ENCODE measurements at places on chromosomes 5 and 9.
A peak's percentile ranks its signal among the peaks of the same experiment; 100 is the strongest.

DNA sequence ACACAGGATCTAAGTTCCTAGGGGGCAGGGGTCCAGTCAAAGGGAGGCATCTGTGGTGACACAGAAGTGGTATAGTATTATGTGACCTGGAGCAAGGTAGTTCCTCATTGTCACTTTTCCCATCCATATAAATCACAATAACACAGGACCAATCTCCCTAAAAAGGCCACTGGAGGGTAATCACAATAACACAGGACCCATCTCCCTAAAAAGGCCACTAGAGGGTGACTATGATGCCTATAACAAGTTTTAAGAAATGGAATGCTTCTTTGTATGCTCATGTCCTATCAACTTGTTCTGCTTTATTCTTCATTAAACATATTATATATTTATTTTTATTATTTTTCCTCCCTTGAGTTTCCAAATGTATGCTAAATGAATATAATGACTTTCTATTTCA is 254.6 kb downstream of the ASTN2 start:
- no peak for DNase-seq

DNA sequence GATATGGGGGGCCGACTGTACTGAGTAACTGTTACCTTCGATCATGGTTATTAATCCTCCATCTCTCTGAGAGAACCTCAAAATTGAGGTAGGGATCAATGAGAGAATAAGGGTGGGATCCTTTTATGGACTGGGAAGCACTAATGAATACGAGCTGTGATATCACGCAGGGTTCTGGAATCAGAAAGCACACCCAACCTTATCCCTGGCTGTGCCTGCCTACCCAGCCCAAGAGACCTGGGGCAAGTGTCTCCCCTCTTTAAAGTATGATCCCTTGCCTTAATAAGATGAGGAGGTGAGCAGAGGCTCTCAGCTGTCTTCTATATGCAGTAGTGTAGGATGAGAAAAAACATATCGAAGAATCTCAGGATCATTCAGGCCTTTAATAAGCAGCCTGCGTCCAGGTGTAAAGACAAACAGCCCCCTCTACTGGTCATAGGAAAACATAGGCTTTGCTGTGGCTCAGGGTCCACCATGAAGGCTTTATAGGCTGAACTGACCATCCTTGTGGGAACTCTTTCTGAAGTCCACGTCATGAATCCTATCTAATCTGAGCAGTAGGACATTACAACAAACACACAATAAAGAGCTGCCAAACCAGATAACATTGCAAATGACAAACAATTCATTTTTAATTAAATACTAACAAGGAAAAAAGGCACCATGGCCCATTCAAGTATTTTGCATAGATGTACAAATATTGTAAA is 16.8 kb downstream of the NIPAL4 start:
- no peak for DNase-seq

DNA sequence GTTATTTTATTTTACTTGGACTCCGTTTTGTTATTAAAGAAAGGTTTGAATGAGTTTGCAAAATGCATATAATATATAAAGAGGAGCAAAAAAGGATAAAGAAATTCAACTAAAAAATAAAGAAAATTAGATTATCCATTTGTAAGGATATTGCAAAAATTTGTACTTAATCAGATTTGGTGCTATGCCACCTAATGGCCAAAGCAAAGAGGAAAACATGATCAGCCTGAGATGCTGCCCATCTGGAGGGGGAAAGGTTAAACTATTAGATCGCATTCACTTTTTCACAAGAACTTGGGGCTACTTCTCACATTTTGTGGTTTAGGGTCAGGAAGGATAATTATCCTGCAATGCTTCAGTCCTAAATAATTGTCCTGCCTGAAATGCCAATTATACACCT is 350.6 kb downstream of the MLLT3 start:
- DNase-seq: no peak

- DNase-seq: peak; percentile 46
Measured at GRCh38 chr5:157431544-157432200, 28.3 kb upstream of the NIPAL4 start.

- DNase-seq: no peak
Measured at GRCh38 chr5:3845230-3845629, 249.6 kb downstream of the IRX1 start.

DNA sequence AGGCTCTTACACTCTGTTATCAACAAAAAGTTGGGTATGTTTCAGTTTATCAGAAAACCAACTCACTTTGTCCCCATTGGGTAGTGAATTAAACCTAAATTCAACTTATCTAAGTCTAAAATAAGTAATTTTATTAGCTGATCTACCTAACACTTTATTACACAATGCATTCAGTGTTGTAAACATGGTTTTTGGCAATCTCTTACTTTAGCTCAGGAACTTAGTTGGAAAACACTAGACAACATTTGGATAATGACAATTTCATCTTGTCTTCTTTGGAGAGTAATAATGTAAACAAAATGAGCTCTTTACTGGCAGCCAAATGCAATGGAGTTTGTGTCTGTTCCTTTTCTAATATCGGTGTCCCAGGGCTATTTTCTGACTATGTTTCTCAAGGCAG is 33.0 kb downstream of the FGF10 start:
- no peak for DNase-seq

- DNase-seq: no peak
Measured at GRCh38 chr5:149260761-149261160, 10.9 kb upstream of the AFAP1L1 start.

DNA sequence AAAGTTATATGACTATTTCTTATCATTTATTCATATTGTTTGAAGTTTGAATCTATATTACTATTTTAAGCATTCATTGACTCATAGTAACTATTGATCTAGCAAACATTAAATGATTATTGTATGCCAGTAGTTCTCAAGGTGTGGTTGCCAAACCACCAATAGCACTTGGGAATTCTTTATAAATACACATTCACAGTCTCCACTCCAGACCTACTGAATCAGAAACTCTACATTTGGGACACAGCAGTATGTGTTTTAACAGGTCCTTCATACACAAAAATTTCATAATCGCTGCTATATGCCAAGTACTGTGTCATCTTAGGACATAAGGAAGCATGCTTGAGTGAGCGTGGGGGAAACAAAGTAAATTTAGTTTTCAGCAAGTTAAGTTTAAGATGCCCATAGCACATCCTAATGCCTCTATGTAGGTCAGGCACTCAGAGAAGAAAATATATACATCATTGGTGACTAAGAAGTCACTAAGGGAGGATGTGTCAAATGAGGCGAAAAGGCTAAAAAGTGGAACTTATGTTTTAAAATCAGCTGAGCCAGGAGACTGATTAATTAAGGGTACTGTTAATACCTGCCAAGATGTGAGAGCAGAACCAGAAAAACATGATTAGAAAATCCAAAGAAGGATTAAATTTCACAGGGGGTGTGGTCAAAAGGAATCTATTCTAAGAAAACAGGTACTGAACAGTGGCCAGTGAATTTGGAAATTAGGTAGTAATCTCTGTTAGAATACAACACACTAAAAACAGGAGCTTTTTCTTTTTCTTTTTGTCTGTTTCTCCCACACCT is 340.8 kb downstream of the HCN1 start:
- no peak for DNase-seq

DNA sequence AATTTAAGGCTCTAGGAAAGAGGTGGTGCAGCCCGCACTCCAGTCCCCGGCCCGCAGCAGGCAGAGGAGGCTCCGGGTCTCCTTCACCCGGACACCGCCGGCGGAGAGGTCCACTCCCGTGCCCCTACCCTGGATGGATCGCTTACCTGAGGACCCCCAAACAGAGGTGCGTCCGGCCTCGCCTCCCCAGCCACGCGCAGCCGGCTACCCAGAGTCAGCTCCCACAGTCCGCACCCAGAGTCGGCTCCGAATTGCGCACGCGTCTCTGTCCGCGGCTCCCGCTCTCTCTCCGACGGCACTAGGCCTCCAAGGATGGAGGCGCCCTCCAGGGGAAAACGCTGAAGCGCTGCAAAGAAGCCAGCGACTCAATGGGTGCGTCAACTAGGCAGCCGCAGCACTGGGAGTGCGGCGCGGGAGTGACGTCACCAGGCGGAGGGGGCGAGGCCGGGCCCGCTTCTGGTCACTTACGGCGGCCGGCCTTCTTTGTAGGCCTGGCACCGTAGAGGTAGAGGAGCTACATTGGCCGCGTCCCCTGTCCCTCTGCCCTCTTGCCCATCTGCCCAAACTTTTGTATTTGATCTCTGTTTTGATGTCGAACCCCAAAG is at the start of gene ELP1:
TSS of gene ELP1 (minus strand) at position 407 of the 605 bp plus-strand sequence. CDS start 2,978 bp downstream, outside the sequence.
- peak; percentile 34 for DNase-seq

DNA sequence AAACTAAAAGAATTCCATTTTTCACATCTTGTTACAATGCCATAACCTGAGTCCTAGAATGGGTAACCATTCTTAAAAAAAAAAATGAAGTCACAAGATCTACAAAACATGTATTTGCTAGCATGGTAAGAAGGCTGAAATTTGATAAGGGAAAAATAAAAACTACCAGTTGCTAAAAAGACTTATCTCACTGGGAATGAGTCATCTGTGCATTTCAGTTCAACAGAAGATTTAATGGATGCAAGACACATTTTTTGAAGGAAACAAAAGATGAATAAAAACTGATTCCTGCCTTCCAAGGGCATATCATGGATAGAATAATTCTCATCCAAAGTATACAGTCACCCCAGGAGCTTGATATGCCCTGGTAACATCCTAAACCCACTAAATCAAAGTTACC is 47.2 kb downstream of the SGTB start:
- no peak for DNase-seq

- no peak for DNase-seq
Measured at GRCh38 chr9:4713849-4714248, 27.2 kb downstream of the AK3 start.

GRCh38 chr5:56072863-56073766 is 78.4 kb upstream of the IL6ST start:
- DNase-seq: no peak

DNA sequence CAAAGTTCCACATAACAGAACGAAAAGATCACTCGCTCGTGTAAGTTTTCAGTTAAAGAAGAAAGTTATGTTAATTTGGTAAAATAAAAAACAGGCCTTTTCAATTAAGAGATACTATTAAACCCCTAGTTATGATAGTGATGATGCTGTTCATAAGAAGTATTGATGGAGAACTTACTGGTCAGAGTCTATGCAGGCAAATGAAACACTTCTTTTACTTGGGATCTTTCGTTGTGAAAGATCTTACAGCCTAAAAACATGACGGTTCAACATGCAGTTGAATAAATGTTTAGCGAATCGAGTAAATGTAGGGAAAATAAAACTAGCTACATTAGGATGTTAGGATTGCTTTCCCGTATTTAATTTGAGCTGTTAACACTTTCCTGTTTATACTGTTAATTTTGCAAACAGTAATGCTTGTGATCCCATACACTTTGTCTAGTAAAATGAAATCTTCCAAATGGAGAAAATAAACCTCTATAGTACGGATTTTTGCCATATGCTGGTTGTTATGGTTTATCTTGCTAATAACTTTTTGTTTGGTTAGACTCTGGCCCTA is 2.0 kb downstream of the RHOBTB3 start:
- no peak for DNase-seq

DNA sequence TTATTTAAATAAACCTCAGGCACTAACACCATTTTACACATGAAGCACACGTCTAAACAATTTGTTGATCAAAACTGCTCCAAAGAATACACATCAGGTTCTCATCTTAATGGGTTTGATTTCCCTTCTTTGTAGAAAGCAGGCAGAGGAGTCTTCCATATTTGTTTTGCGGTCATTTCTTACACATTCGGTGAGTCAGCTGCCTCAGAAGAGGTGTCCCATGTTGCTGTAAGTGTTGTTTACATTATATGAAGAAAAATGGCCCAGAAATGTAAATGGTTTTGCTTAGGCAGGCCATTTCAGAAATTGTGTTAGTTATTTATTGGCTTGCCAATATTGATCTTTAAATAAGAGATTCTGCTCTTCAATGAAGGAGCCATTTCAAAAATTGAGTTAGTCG is 325.8 kb downstream of the TENT4A start:
- DNase-seq: no peak

- no peak for DNase-seq
Measured at GRCh38 chr5:98713027-98713426, 60.4 kb upstream of the RGMB start.

DNA sequence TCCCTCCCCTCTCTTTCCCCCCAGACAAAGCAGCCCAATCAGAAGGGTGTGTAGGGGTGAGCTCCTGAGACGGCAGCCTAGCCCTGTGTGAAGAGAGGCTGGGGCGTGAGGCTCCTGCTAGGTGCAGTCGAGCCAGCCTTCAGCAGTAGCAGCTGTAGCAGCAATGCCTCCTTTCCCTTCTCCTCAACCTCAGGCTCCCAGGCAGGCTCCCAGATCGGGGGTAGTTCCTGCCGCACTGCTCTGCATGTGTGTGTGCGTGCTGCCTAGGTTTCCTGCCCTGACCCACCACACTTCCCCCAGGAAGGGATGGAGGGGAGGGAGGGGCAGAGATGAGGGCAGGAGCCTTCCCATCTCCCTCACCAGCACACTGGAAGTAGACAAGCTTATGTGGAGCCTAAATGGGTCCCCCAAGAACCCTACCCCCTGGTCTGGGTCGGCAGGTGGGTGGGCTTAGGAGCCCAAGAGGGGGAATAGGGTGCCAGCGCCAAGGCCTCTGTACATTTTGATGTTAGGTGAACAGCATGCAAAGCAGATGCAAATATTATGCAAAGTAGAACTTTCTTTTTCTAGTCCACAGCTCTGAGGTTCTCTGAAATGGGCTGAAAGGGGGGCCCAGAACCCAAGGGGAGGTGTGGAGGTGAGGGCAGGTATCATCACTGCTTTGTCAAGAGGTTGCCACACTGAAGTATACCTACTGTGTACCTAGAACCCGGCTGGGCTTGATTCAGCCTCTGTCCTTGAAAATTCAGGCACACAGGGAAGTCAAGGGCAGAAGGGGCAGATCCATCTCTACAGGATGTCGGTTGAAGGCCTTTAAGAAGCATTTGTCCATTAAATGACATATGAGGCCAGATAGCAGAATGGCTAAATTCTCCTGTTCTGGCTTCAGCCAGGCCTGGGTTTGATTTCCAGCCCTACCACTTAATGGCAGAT is 57.8 kb downstream of the CXXC5 start:
- DNase-seq: no peak

DNA sequence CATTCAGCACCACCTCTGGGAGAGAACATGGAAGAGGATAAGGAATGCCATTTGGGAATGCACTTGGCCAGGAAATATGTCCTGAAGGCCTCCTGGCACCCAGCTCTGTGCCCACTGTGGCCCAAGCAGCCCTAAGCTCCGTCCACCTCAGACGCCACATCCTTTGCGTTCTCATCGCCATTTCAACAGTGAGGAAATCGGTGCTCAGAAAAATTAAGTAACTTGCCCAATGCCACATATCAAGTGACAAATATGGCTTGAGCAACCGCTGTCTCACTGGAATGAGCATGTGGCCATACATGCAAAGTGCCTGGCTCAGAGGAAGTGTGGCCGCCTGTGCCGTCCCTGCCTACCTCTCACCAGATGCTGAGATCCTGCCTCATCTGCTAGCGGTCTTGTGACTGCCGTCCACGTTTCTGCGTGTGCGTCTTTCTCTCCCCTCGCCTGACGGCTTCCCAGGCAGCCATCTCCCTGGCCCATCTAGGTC is 984 bp upstream of the DOK3 start:
- no peak for DNase-seq

DNA sequence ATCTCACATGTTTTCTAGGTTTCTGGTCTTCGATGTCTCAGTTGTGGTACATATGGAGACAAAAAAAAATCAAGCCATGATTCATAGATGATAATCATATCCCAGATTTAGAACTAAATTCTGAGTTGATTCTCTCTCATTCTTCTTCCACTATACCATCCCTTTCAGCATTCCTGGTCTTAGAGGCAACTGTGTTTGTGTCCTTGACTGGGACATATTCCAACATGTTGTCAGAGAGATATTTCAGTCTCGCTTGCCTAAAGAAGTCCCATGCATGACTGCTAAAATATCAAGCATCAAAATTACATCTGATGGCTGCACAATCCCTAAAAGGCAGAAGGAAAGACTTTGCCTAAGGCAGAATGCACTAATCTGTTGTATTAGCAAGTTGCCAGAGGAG is 236.6 kb downstream of the PSAT1 start:
- DNase-seq: no peak
